Kasumi-1 (cell line): ENCODE measurements at places on chromosomes 7 and 10.

GRCh38 chr7:106476751-106477150 lies 184.2 kb downstream of the CCDC71L start:
- no peak for DNase-seq

GRCh38 chr10:92354587-92354986 lies 63.6 kb downstream of the MARCHF5 start:
- DNase-seq = no peak

DNA sequence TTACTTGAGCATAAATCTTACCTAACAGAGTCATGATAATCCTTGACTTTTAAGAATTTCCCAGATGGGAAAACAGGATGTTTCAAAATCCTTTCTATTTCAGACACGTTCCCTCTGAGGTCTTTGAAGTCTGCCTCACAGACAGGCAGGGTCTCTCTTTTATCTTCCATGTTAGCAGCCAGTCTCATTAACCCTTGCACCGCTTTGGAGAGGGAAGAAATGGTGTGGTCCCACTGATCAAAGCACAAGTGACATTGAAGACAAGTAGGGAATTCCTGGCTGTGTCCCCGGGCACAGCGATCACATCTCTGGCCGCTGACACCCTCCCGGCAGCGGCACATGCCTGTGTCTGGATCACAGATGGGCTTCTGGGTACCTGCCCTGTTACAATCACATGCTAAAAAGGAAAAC lies 52.7 kb upstream of the LAMB1 start:
- no peak for DNase-seq

- no peak for DNase-seq
Measured at GRCh38 chr10:15780353-15781135, 60.8 kb upstream of the ITGA8 start.

DNA sequence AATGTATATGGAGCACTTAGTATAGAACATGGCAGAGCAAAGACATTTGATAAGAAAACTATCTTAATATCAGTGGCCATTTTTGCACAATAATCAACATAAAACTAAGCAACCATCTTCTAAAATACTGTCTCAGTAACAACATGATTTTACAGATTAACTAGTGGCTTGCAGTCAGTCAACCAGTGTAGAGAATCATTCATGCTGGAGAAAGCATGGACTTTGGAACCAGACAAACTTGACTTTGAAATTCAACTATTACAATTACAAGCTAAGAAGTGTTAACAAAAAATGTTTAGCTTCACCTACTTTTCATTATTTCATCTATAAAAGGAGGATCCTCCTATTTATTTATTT lies 27.7 kb downstream of the CUBN start:
- no peak for DNase-seq

GRCh38 chr7:152541892-152542291 lies 106.1 kb upstream of the KMT2C start:
- DNase-seq = no peak

DNA sequence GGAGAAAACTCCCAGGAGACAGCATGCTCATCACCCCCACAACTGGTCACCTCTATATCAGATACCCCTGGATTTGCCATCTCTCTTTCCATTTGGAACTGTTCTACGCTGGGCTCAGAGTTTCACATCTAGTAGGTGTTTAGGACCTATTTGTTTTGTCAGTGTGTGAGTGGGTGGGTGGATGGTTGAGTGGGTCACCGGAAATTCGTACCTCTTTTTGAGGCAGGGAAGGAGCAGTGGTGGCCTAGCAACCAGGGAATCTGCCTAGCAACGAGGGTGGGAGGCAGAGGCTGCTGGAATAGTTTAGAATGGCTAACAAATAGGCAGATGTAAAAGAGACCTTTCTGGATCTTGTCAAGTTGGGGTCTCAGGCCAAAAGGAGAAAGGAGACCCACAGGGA lies 23.2 kb upstream of the SLF2 start:
- DNase-seq = no peak

- no peak for DNase-seq
Measured at GRCh38 chr7:82471351-82472020, 27.9 kb upstream of the CACNA2D1 start.

DNA sequence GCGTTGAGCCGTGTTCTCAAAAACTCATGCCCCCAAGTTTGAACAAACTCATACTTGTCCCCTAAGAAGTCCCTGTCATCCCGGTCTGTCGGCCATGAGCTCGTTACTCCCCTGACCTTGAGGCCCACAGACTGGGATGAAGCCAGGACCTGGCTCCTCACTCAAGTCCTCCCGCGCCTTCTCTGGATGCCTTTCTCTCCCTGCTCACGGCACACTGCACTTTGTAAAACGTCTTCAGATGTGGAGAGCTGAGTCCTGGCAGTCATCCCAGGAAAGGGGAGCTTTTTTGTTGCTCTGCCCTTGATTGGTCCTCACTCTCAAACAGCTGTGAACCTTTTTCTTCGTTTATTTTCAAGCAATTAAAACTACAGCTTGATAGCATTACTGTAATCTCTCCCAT lies 110.8 kb downstream of the JAZF1 start:
- no peak for DNase-seq

GRCh38 chr7:68266004-68266579 lies 1269.5 kb downstream of the TYW1 start:
- DNase-seq = no peak

- DNase-seq = peak; percentile 25
Measured at GRCh38 chr7:11343818-11344413, 370.2 kb downstream of the PHF14 start.

GRCh38 chr7:39221901-39222300 lies 244.2 kb downstream of the POU6F2 start:
- no peak for DNase-seq

DNA sequence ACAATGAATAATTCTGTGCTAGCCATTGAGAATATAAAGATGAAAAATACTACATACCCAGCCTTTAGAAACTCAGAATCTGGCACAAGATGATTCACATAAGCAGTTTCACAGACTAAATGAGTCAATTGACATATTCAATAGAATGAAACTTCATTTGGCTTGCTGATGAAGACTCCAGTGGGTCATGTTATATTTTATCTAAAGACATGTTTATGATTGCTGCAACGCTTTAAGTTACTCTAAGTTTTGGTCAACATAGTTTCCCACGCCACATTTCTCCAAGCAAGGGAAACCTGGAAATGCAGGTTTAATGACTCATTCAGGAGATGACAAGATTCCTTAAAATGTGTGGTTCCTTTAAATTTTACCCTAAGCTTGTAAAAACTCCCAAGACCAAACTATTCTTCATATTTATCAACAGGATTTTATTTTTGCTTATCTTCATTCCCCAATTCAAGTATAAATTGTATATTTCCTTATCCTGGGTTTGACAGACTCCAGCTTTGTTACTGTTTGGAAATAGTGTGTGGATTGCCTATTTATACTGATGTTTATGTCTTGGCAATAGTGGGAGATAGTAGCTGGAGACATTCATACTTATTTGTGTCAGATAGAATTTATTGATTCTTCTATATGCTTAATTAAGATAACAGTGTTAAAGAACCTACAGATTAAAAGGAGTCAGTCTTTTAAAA lies 6.6 kb downstream of the SEMA3A start:
- DNase-seq = no peak

DNA sequence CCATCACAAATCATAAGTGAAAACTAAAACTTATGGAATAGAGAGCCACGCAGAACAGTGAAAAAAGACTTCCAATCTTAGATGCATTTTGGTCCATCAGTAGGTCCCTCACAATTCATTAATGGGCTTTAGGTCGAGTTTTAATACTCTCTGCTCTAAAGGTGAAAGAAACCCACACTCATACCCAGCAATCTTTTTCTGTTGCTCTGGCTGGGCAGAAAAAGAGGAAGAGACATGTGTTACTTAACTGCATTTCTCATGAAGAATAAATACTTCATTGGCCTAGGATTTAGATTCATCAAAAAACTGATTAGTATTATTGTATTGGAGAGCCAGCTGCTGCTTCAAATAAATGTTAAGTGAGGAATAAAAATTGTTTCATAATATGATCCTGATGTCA lies 645.7 kb downstream of the PHTF2 start:
- DNase-seq = no peak
